ENCODE measurements at places on chromosomes 7 and 10. TPM values are rescaled to one million over a fixed set of nuclear protein-coding genes. Genes with fewer than 3 reads are reported as not detected.

DNA sequence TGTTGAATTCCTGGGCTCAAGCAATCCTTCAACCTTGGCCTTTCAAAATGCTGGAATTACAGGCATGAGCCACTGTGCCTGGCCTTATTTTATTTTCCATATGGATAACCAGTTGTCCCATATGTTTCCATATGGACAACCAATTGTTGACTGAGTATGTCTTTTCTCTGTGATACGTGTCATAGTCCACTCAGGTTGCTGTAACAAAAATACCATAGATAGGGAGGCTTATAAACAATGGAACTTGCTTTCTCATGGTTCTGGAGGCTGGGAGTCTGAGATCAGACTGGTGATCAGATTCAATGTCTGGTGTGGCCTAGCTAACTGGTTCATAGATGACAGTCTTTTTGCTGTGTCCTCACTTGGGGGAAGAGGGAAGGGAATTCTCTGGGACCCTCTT is 19.4 kb downstream of the AHCYL2 start:
- H3K4me3 ChIP-seq, result no peak overlapping the region
- H3K27ac ChIP-seq, result no peak overlapping the region
- H3K27me3 ChIP-seq, result no peaks in the 10 kb centered on the region
- no peak for DNase-seq

The SGCE gene
- total RNA-seq, result 27.7 TPM

The CCDC3 gene
- 0.05 TPM for total RNA-seq

- no peak within 1 kb of the TSS for H3K4me3 ChIP-seq
- no peaks in the 10 kb centered on the region for H3K4me1 ChIP-seq
- H3K36me3 ChIP-seq, result no peaks in the 10 kb centered on the region
- H3K27me3 ChIP-seq, result no peaks in the 10 kb centered on the region
Measured at GRCh38 chr7:88306590-88307048, at the start of gene STEAP4. Gene STEAP4, minus strand, starts transcription at chr7:88306894. Its CDS starts 22,625 bp downstream, at chr7:88284269.

DNA sequence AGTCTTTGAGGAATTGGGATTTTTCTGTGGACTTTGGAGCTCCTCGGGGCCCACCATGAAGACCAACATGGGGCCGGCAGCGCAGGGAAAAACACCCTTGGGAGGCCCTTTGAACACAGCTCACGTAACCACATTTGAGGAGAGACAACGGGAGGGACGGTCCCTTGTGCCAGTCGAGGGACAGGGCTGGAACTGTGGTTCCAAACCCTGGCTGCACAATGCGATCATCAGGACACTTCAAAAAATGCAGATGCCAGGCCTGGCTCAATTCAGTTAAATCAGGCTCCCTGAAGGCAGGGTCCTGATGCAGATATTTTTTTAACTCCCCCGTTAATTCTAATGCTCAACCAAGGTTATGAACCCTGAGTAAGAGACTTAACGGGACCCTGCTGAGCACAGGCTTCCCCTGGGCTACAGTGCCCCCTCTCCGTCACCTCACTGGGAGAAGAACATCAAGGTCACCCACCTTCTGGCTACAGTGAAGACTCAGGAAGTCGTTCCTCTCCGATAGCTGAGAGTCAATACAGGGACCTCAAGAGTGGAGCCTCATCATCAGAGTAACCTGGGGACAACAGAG is 30.4 kb downstream of the LYZL1 start:
- DNase-seq, result no peak
- H3K27me3 ChIP-seq, result peaks cover 29% of the 10 kb centered on the region
- no peak overlapping the region for H3K4me3 ChIP-seq
- H3K27ac ChIP-seq, result no peak overlapping the region
- H3K4me1 ChIP-seq, result peaks cover 31% of the 10 kb centered on the region
- no peaks in the 10 kb centered on the region for H3K36me3 ChIP-seq

The EPO gene
- total RNA-seq, result not detected

The NPY gene
- not detected for total RNA-seq

DNA sequence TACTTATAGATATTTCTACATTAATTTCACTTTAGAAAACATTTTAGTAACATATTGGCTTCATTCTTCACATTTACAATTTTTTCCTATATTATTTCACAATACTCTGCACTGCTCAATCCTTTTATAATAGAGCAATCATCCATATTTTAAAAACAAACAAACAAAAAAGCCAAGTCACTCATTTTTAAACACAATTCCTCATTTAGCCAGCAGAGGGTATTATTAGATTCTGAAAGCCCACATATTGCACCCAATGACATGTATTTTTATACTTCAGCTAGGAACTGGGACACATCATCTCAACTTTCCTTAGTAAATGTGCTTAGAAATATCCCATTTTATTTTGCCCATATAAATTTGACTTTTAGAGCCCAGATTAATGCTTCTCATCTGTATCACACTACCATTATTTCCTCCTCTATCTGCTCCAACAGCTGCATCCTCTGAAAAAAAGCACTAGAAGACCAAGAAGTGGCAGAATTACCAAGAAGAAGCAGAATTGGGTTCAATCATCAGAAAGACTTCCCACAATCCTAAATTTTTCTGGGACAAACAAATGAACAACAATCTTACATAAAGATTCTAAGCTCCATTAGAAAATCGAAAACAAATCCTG is 29.5 kb downstream of the CTNNA3 start:
- no peak overlapping the region for H3K27ac ChIP-seq
- H3K36me3 ChIP-seq, result no peaks in the 10 kb centered on the region
- peak; percentile 2 for DNase-seq
- no peaks in the 10 kb centered on the region for H3K4me1 ChIP-seq
- no peak overlapping the region for H3K4me3 ChIP-seq
- peaks cover 1% of the 10 kb centered on the region for H3K27me3 ChIP-seq

DNA sequence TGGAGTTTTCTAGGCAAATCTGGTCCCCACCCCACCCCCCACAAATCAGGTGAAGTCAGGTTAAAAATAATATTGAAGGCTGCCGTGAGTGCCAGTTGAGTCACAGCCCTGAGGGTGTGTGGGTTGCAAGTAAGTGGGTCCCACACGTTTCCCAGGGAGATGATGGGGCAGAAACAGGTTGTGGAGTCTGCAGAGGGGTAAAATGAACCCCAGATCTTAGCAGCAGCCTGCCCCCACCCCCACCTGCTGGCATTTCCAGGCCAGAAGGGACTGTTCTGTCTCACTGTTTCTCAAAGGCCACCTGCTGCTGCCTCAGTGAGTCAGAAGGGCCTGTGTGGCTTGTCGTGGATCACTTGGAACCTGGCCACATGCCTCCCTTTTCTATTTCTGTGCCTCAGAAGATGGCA is 59.8 kb upstream of the SMNDC1 start:
- no peak overlapping the region for H3K27ac ChIP-seq
- peaks cover 35% of the 10 kb centered on the region for H3K4me1 ChIP-seq
- no peak overlapping the region for H3K4me3 ChIP-seq
- no peaks in the 10 kb centered on the region for H3K27me3 ChIP-seq
- H3K36me3 ChIP-seq, result no peaks in the 10 kb centered on the region
- DNase-seq, result no peak

GRCh38 chr10:78756604-78757343 is 312.0 kb upstream of the ZMIZ1 start:
- H3K27ac ChIP-seq, result peak overlapping the region; percentile 93
- H3K4me3 ChIP-seq, result peak overlapping the region; percentile 54
- DNase-seq, result peak; percentile 96
- H3K36me3 ChIP-seq, result no peaks in the 10 kb centered on the region
- H3K4me1 ChIP-seq, result peaks cover 53% of the 10 kb centered on the region
- peaks cover 20% of the 10 kb centered on the region for H3K27me3 ChIP-seq

DNA sequence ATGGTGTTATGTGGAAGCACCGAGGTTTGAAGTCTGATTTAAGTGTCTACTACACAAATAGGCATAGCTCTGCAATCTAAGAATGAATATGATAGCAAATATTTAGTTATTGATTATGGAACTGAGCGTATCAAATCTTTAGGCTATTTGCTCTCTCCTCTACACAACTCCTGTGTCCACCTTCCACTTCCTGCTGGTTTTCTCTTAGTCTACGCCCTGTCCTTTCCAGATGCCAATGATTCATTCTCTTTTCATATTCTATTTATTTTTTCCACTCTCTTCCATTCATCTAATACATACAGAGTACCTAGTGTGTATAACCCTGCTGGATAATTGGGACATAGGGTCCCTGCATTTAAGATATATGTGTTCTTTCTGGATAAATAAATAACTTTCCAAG is 83.7 kb downstream of the DGKB start:
- H3K27ac ChIP-seq, result no peak overlapping the region
- H3K27me3 ChIP-seq, result no peaks in the 10 kb centered on the region
- peaks cover 33% of the 10 kb centered on the region for H3K4me1 ChIP-seq
- DNase-seq, result no peak
- no peaks in the 10 kb centered on the region for H3K36me3 ChIP-seq
- H3K4me3 ChIP-seq, result no peak overlapping the region

DNA sequence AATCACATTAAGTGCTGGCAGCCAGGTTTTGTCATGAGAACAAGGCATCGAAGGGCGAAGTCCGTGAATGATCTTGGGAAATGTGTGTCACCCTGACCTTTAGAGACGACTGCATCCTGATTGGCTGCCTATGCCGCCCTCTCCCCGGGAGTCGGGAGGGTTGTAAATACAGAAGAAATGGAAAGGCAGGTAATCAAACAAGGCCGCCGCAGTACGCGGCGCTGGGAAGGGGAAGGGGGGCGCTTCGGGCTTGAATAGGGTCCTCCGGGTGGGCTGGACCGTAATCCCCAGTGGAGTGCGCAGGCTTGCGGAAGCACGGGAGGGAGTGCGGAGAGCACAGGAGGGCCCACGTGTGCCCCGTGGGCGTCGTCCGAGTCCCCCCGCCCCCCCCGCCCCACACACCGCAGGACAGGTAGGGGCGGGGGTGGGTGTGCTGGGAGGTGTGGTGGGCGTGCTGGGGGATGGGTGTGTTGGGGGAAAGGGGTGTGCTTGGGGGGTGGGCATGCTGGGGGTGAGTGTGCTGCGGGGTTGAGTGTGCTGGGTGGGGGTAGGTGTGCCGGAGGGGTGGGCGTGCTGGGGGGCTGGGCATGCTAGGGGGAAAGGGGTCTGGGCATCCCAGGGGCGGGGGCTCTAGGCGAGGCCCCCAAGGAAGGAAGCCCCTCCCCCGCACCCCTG is 169.4 kb downstream of the ARHGAP12 start:
- H3K4me3 ChIP-seq, result peak overlapping the region; percentile 88
- H3K36me3 ChIP-seq, result no peaks in the 10 kb centered on the region
- peaks cover 48% of the 10 kb centered on the region for H3K4me1 ChIP-seq
- H3K27ac ChIP-seq, result peak overlapping the region; percentile 83

DNA sequence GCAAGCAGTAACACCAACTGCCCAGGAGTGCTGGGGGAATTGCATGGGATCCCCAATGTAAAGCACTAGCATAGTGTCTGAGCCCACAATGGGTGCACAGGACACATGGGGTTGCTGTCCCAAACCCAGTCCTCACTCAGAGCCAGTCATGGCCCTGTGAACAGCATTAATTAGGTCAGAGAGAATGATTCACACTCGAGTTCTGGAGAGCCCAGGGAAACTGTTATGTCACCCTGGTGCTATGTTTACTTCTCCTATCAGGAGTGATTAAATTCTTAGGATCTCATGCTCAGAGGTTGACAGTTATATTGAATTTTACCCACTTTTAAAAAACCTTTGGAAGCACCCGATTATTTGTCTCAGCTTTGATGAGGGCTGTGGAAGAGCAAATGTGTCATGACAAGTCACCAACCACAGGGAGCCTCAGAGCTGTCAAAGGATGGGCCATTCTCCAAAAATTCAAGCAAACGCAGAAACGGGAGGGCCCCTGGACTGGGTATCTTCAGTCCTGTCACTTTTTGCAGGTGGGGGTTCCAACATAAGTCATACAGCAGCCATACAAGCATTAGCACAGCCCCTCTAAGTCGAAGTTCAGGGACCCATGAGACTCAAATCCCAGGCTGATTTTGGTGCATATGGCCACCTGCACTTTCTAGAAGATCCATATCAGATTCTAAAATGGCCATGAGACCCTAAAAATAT is 1.3 kb upstream of the RASSF4 start:
- peak overlapping the region; percentile 90 for H3K4me3 ChIP-seq
- H3K27me3 ChIP-seq, result peaks cover 1% of the 10 kb centered on the region

GRCh38 chr7:70614237-70615045 is 517.5 kb upstream of the GALNT17 start:
- no peaks in the 10 kb centered on the region for H3K27me3 ChIP-seq
- no peak for DNase-seq
- H3K4me3 ChIP-seq, result no peak overlapping the region
- H3K36me3 ChIP-seq, result no peaks in the 10 kb centered on the region

GRCh38 chr10:95496246-95496911 is 64.8 kb downstream of the SORBS1 start:
- no peaks in the 10 kb centered on the region for H3K4me1 ChIP-seq
- H3K4me3 ChIP-seq, result no peak overlapping the region
- no peak overlapping the region for H3K27ac ChIP-seq
- H3K27me3 ChIP-seq, result no peaks in the 10 kb centered on the region

The PIP gene
- not detected for total RNA-seq

- DNase-seq, result no peak
- H3K36me3 ChIP-seq, result no peaks in the 10 kb centered on the region
- H3K27ac ChIP-seq, result no peak overlapping the region
Measured at GRCh38 chr7:57505176-57505575, 55.2 kb downstream of the ZNF716 start.

DNA sequence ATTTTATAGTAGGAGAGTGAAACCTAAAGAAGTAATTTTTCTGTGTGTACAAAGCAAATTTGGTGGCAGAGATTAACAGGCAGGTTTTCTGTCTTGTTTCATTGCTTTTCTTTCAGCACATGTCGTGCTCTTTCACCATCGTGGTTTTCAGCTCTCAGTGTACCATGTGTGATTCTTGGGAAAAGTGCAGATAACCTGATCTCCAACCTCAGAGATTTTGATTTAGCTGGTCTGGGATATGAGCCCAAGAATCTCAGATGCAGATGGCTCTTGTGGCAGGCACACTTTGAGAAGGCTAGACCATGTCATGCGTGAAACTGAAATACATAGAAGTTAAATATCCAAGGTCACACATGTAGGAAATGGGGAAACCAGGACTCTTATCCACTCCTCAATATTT is 317.4 kb downstream of the EXOC4 start:
- H3K36me3 ChIP-seq, result no peaks in the 10 kb centered on the region
- no peak overlapping the region for H3K4me3 ChIP-seq
- peaks cover 45% of the 10 kb centered on the region for H3K4me1 ChIP-seq
- peaks cover 2% of the 10 kb centered on the region for H3K27me3 ChIP-seq
- DNase-seq, result no peak

DNA sequence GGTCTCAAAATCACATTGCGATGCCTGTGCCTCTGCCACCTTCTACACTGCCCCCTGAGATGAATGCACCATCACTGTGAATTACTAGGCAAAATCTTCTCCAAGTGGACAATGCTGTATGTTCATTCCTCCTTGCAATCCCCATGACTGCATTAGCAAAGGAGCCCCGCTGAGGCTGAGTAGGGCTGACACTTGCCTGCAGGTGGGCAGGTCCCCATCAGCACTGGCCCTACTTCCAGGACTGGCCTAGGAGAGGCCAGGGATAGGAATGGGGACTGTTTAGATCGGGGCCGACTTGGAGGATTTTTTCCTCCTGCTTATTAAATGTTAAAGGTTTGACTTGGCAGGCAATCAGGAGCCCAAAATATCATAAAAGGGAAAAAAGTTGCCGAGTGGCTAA is 127.0 kb upstream of the TCF7L2 start:
- no peak for DNase-seq
- peaks cover 7% of the 10 kb centered on the region for H3K4me1 ChIP-seq
- H3K4me3 ChIP-seq, result no peak overlapping the region
- H3K27ac ChIP-seq, result no peak overlapping the region

The LRRD1 gene
- total RNA-seq, result not detected
